T follicular helper cell (primary cell): ENCODE measurements at places on chromosomes 5 and 9.

- no peak for DNase-seq
Measured at GRCh38 chr5:177365845-177366527, 8.3 kb downstream of the RGS14 start.

DNA sequence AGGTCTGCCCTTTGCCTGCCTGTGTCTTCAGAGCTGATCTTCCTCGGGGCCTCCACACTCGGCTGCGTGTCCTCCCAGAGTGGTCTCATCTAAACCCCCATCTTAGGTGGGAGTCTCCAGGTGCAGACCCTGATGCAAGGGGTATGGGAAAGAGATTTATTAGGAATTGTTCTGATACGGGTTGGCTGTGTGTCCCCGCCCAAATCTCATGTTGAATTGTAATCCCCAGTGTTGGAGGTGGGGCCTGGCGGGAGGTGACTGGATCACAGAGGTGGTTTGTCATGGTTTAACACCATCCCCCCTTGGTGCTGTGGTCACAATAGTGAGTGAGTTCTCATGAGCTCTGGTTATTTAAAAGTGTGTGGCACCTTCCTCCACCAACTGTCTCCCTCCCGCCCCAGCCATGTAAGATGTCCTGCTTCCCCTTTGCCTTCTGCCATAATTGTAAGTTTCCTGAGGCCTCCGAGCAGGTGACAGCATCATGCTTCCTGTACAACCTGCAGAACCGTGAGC, 208.4 kb downstream of the AOPEP start:
- DNase-seq, result no peak

GRCh38 chr9:109908459-109909390, 128.7 kb downstream of the PALM2AKAP2 start:
- no peak for DNase-seq

- no peak for DNase-seq
Measured at GRCh38 chr5:109063223-109063622, 315.5 kb downstream of the FER start.

DNA sequence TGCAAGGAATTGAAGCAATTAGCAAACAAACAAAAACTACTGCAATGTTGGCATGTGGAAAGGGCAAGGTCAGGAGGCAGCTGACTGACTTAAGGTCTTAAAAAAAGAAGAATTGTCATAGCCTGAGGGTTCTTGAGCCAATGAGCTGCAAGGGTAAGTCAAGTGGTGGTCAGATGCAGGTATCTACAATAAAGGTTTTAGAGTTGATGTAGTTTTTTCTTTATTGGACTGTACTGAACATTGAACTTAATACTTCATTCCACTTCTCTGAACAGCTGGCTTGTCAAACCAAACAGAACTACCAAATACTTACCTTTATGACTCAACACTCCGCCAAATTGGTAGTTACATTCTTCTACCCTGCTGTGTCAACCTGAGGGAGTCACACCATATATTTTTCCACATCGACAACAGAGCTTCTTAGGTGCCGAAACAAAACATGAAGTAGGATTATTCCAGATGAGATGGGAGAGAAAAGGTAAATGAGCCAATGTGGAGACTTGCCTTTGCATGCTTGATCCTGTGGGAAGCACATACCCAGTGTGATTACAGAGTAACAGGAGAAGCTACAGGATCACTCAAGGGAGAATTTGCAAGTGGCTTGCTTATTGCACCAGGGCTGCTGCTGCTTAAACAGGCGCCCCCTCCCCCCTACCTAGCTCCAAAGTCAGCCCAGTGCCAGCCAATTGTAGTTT, 35.3 kb downstream of the EQTN start:
- no peak for DNase-seq

DNA sequence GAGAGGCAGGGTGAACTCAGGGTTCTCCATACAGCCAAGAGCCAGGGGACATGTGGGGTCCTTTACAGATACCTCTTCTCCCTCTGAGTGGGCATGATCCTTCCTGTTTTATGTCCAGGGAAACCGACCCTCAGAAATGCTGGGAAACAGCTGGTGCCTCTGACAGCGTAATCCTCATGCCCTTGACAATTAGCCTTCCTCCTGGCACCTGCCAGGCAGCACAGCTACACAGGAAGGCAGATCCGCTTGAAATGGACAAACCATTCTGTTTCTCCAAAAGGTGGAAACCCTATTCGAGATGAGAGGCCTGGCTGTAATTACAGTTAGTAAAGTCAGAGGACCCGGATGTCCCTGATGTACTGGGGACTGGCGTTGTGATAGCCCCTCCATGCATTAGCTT, 7.2 kb downstream of the ERGIC1 start:
- no peak for DNase-seq

- DNase-seq, result no peak
Measured at GRCh38 chr5:67038817-67039603, 157.6 kb downstream of the CD180 start.

DNA sequence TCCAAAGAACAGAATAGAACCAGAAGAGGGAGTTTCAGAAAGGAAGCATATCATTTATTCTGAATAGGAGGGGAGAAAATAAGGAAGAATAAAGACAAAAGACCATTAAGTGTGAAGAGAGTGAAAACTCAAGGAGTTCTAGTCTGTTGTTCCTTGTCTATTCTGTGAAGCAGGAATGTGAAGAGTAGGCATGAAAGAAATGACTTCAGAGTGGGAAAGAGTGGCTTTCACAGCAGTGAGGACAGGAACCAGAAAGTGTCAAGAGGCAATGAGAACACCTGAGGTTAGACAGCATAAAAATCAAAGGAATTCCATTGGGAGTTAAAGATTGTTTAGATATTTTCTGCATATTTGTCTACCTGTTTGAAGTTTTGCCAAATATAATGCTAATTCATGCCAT, 768.8 kb upstream of the GRAMD2B start:
- no peak for DNase-seq

DNA sequence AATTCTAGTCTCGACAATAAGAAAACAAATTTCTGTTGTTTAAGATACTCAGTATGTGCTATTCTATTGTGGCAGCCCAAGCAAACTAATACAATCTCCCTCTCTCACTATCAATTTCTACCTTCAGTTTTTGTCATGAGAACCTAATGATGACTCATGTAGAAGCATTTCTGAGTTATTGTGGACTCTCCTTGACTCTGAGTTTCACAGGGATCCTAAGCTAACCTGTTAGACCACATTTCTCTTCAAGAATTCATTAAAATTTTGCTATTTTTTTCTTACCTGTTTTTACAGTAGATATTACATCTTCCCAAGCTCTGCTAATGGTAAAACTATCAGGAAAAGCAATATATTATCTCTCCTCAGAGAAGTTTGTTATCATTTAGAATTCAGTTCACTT, 599.1 kb upstream of the TYRP1 start:
- no peak for DNase-seq

GRCh38 chr5:65359569-65359968, 122.2 kb downstream of the ADAMTS6 start:
- no peak for DNase-seq

DNA sequence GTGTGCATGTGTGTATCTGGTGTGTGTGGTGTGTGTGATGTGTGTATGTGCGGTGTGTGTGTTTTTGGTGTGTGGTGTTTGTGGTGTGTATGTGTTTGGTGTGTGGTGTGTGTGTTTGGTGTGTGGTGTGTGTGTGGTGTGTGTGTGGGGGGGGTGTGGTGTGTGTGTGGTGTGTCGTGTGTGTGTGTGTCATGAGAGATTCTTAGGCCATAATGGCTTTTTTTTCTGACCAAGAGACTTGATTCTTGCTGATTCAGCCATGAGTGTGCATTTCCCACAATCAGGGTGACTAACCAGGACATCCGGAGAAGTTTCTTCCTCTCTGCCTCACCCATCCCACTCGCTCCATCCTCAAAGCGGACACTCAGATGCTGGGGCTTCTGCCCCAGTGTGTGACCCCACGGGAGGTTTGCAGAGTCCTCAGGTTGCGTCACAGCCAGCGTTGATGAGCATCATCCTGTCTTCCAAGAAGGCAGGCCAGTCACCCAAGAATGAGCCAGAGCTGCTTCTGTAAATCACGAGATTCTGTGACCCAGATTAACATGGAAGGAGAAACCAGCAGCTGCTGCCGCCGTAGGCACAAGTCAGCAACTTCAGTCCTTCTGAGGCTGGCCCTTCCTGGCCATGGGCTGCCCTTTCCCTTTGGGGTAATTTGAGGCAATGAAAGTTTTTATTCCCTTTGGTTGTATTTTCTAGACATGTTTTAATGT, 12.5 kb upstream of the CTSL start:
- DNase-seq, result no peak

DNA sequence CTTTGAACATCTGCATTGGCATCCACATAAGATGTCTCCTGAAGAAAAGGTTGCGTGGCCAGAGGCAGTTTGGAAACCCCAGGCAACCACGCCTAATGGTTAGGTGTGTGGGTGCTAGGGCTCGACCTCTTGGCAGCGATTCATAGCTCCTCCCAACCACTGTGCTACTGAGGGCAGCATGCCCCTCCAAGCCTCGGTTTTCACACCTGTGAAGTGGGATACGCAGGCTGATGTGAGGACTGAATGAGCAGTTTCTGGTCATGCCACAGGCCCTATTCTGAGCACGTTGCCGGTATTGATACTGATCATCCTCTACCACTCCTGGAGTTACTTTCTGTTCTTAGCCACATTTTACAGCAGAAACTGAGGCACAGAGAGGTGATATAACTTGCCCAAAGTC, 19.1 kb downstream of the NDST1 start:
- DNase-seq, result no peak

DNA sequence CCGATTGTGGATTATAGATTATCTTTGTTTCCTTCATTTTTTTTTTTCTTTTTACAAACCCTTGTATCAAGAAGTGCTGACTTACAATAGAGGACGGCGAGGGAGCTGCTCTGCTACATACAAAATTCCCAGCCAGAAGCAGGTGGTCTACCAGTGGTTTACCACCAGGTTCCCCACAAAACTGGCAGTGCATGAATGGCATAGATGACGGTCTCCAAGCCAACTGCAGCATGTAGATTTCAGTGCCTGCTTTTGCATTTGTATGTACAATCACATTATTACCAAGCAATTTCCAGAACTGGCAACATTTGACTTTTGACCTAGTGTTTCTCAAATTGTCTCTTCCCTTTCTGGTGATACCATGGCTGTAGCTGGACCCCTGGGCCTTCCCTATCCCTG, 84.0 kb downstream of the ACER2 start:
- no peak for DNase-seq

- DNase-seq, result no peak
Measured at GRCh38 chr5:9627541-9627940, 2.6 kb downstream of the TAS2R1 start.

DNA sequence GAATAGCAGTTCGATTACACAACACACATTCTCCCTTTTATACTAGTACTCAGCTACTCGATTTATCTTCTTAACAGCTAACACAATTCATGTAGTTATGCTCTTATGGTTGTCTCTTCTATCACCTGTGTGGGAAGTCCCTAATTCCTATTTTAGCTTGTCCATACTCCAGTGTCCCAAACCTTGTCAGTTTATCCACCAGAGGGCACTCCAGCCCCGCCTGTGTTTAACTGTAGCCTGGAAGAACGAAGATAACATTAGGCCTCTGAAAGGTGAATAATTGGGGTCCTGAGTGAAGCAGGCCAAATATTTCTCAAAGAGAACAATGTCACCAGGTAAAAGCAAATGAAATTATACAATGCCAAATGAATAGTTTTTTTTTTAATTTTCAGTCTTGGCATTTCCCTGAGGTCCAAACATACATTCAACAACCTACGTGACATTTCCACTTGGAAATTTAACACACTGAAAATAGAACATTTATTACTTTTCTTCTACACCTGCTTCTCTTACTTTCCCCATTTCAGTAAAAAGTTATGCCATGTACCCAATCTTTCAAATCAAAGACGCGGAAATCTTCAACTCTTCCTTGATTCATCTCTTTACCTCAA, 560.7 kb downstream of the HTR1A start:
- no peak for DNase-seq

GRCh38 chr5:160555971-160556631, 134.4 kb downstream of the PTTG1 start:
- no peak for DNase-seq

GRCh38 chr9:96048104-96048955, 172.8 kb downstream of the ERCC6L2 start:
- DNase-seq, result no peak

- no peak for DNase-seq
Measured at GRCh38 chr5:54822324-54822687, 163.1 kb downstream of the ESM1 start.

- DNase-seq, result no peak
Measured at GRCh38 chr5:150638488-150639376, 1.7 kb upstream of the SYNPO start.

- no peak for DNase-seq
Measured at GRCh38 chr5:114430532-114430931, 68.7 kb downstream of the KCNN2 start.

- DNase-seq, result no peak
Measured at GRCh38 chr5:90967851-90968250, 409.3 kb downstream of the ADGRV1 start.

GRCh38 chr9:104748359-104749031, 1.0 kb downstream of the NIPSNAP3A start:
- DNase-seq, result no peak

GRCh38 chr9:103364753-103365152, 369.6 kb downstream of the CYLC2 start:
- no peak for DNase-seq

- no peak for DNase-seq
Measured at GRCh38 chr5:175642998-175643397, 14.9 kb upstream of the HRH2 start.

DNA sequence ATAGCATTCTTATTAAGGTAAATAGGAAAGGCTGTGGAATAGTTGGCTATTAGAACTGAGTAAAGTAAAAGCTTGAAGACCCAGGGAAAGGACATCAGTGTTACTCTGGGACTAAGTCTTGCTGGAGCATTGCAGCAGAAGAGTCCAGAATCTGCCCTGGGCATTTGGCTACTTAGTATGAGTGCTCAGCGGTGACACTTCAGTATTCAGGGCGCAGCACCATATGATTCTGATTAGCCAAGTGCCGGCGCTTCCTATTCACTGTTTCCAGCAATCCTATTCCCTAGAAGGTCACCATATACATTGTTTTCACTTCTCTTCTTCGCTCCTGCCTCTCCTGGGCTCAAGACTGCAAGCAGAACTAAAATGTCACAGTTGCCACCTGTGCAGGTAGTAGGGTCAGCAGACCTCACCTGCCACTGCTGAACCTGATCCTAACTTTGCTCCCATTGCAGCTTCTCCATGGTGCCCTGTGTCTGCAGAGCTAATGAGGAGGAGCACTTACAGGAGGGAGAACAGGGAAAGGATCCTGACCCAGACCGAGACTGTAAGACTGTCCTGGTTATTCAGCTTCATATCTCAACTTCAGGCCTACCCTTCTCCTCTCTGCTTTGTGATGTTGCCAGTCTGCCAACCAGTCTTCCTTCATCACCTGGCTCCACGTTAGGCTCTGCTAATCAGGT, 313.6 kb upstream of the PIK3R1 start:
- DNase-seq, result no peak

GRCh38 chr9:88390371-88390990, 2.2 kb downstream of the SPIN1 start:
- DNase-seq, result no peak

- no peak for DNase-seq
Measured at GRCh38 chr9:133113949-133114885, 6.8 kb downstream of the RALGDS start.
